WTC11 (cell line): ENCODE measurements at places on chromosomes 6 and 20.

- DNase-seq = no peak
Measured at GRCh38 chr6:108904741-108905140, 56.5 kb downstream of the ARMC2 start.

GRCh38 chr6:148351309-148351708, 8.7 kb downstream of the SASH1 start:
- DNase-seq = no peak

DNA sequence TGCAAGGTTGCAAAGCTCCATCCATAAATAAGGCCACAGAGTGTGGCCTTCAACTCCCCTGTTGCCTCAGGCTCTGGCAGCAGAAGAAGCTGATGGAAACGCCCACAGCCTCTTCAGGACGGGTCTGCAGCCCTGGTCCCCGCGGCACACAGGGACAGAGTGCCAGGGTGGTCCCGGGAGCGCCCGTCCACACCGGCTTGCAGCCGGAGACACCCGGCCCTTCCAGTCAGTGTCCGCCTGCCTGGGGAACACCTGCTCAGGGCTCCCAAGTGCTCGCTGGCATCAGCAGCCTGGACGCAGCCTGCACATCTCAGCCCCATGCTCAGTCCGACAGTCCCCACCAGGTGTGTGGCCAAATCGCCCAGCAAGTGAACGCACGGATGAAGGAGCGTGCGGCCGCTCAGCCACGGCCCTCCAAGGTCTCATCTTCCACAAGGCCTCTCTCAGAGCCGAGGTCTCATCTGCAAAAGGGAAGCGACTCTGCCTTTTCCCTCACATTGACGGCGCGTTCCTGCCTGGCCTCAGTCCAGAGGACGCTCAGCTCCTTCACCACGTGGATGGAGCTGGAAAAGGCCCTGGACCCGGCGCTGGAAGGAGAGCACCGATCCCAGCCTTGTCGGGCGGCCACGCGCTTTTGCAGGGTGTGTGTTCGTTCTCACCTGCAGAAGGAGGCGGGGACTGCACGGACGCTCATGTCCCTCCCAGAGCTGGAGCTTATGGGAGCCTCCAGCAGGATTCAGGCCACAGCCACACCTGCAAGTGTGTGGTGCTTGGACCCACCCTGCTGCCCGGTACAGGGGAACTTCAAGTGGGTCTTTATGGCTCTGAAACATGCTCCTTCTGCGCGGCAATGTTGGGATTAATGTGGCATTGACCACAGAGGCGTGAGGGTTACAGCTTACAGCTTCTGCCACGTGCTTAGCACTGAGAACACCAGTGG, 180.4 kb downstream of the DLL1 start:
- DNase-seq = no peak

DNA sequence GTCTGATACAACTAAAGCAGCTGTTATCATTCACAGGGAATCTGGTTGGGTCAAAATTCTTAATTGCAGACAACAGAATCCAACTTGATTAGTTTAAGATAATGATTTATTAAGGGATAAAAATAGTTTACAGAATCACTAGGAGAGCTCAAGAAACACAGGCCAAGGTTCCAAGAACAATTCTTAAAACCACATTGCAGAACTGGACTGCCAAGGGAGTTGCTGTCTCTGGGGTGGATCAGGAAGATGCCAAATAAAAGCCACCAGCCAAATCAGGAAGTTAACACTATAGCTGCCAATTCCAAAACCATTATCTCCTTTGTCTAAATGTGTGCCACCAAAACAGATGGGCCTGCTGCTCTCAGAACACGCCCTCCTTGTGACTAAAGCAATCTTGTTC, 53.7 kb downstream of the NUDT3 start:
- DNase-seq = no peak

- DNase-seq = no peak
Measured at GRCh38 chr20:9789131-9789530, 49.7 kb downstream of the PAK5 start.

DNA sequence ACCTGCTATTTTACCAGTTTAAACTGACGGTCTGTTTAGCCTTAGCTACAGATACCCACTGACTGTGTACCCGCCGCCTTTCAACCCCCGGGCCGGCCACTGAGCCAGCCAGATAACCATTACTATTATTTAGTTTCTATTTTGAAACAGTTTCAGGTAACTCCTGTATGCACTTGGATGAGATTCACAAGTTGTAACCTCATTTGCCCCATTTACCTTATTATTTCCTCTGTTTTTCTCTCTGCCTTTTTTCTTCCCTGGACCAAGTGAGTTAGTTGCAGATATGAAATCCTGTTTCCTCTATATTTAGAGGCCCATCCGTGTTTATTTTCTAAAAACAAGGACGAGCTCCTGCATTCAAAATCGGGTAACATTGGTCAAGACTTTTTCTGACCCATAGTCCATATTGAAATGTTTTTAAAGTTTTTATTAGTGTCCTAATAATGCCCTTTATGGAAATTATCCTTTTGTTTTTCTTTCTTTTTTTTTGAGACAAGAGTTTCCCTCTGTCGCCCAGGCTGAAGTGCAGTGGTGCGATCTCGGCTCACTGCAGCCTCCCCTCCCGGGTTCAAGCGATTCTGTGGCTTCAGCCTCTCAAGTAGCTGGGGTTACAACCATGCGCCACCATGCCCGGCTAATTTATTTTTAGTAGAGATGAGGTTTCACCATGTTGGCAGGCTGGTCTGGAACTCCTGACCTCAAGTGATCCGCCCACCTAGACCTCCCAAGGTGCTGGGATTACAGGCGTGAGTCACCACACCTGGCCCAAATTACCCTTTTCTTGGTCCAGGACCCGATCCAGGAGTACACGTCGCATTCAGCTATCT, 767 bp downstream of the AP5S1 start:
- DNase-seq = no peak

DNA sequence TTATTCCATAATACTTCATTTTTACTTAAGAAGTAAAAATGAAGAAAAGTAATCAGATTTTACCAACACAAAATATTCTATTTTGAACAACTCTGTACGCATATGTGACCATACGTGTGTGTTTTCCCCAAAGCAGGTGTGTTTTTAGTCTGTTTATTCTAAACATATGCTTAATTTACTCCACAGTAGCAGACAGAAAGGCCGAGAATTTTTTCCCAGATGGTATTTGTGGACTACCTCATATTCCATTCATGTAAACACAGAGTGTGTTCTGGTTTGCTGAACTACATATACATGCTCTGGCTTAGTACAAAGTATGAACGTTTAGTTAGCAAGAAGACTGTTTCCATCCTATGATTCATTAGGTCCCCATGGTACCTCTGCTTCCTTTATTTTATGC, 233.3 kb upstream of the RUNX2 start:
- DNase-seq = no peak

DNA sequence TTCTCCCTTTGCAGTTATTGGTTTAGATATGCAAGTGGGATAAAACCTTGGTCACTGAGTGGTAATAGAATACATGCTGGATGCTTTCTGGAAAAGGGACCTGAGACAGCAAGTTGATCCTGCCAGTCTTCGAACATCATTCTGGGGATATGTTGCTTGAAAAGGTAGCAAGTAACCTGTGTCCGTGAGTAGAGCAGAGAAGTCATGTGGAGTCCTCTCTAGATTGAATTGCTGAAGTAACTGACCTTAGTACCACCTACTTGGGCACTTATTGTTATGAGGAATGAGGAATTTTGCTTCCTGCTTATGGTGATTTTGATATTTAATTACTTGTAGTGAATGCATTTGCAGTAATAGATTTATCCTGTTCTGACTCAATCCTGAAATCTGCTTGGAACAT, 367.3 kb upstream of the IMPG1 start:
- no peak for DNase-seq

GRCh38 chr6:2866171-2866846, 24.6 kb upstream of the SERPINB1 start:
- no peak for DNase-seq

DNA sequence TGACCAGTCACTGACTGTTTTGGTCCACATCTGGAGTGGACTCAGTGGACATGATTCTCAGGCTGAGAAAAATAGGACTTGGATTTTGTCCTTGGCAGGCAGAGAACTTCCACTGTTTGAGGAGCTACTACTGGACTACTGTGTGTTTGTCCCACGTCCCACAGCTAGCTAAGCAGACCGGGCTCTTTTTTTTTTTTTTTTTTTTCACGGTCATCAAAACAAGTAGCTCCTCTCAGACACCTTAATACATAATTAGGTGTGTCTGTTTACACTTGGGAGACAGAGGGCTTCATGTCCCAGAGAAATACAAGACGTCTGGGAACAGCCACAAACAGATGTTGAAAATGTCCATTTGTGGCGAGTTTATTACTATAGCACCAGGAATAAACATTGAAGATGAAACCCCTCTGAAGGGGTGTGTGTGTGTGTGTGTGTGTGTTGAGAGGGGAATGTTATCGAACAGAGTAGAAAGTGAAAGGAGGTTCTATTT, 155.0 kb upstream of the SUPT3H start:
- DNase-seq = no peak

- no peak for DNase-seq
Measured at GRCh38 chr6:18601516-18602020, 214.4 kb downstream of the RNF144B start.

DNA sequence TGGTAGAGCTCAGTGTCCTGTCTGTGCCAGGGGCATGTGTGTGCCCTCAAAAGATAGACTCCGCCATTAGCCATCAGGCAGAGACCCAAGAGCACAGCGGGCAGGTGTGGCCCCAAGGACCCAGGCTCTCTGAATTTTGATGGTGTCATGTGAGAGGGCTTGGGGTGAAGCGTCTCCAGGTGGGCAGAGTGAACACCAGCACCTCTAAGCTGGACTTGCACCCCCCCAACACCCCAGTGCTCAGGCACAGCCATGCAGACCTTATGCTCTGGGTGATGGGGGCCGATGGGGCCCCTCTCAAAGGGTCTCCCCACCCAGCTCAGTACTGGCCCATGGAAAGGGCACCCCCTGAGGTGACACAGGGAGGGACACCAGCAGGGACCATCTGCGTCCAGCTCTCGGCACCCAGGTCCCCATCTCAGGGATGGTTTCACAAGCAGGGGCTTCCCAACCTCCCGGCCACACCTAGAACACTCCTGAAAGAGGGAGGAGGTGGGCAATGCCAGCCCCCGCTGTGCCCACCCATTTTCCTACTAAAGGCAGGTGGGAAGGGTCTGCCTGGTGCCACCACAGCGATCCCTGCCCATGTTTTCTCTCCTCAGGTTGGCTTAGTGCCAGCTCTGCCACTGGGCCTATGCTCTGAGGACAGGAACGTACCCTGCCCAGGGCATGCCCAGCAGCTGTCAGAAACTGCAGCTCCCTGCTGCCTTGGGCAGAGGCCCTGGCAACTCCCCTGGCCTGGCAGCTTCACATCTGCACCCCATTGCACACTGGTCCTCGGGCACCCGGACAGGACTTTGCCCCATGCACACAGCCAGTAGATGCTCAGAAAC, 3.5 kb downstream of the CST7 start:
- DNase-seq = no peak

- no peak for DNase-seq
Measured at GRCh38 chr6:149079911-149080491, 237.5 kb upstream of the TAB2 start.

DNA sequence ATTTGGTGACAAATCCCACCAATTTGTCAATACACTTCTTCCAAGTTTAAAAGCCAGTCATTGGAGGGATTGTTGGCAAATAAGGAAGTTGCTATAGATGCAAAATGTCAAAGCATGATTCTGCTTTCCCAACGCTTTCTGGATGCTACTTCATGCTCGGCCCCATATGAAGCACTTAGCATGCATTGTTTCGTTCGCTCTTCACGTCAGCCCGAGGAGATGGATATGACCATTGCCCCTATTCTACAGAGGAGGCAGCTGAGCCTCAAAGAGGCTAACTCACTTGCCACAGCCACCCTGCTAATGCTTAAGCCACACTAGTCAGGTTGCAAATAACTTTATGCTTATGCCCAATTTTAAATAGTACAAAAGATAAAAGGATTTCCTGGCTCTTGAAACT, 2.8 kb upstream of the NXT1 start:
- DNase-seq = no peak

DNA sequence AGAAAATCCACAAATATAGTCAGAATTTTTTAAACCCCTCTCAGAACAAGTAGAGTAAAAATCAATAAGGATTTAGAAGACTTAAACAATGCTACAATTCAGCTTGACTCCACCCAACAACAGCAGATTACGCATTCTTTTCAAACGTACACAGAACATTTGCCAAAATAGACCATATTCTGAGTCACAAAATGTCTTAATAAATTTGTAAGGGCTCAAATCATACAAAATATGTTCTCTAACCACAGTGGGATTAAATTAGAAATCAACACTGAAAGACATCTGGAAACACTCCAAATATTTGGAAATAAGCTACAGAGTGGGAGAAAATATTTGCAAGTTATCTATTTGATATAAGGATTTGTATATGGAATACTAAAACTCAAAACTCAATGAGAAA, 164.2 kb upstream of the AKAP12 start:
- no peak for DNase-seq

- no peak for DNase-seq
Measured at GRCh38 chr6:53062169-53062539, 3.0 kb upstream of the FBXO9 start.

DNA sequence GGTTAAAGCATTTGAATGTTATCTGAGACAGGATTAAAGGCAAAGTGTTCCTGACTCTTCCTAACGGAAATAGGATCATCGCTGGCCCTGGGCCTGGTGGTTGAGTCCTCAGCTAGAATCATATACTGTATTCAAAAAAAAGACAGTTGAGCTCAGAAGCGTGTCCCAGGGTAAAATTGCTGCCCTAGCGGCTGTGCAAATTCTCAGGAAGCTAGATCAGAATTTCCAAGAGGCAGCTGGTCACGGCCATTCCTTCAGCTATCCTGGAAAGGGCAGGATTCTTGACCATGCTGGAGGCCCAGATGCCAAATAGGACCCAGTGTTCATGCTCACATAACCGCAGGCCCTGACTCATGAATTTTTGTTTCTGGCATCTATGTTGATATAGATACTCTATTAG, 67.4 kb downstream of the STMND1 start:
- DNase-seq = no peak

DNA sequence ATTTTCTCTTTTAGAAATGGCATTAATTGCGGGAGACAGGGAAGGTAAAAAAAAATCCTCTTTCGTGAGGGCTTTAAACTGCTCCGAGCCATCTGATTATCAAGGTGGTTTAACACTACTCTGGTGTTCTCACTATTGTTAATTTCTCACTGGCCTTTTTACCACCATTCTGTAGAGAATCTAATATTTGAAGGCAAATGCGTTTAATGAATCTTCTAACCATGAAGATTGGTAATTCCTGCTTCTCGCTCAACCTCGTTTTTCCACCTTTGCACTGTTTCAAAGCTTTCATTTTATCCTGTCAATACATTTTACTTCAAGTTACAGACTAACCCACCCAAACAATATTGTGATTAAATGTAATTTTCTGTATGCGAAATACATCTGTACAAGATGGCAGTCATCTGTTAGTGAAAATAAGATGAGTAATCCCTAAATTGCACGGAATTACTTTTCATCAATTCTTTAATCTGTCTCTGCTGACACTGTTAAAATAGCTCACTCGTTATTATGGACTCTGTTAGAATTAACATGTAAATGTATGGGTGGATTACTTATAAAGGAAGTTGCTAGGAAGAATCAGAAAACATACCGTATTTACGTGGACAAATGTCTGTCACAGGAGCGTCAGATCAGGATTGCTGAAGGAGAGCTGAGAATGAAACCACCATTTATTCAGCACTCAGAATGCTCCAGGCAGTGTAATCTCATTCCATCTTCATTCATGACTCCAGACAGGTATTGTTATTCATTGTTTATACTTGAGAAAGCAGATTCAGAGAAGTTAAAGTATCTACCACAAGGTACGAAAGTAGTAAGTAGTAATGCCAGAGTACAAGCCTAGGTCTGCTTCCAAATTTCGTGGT, 1.1 kb upstream of the LCA5 start:
- DNase-seq = no peak

- no peak for DNase-seq
Measured at GRCh38 chr6:149129371-149130077, 188.0 kb upstream of the TAB2 start.

- no peak for DNase-seq
Measured at GRCh38 chr20:43460172-43460829, 2.6 kb downstream of the SRSF6 start.
